Activated naive CD8-positive, alpha-beta T cell treated with anti-CD3 and anti-CD28 coated beads, Interleukin-2, amount 50 U/mL, for 24 hours (primary cell): ENCODE measurements at places on chromosomes 2 and 18.

- no peak for DNase-seq
These were observed 558.4 kb downstream of the PARD3B start for GRCh38 chr2:205103699-205104098.

GRCh38 chr2:95298486-95299111, 1.5 kb downstream of the KCNIP3 start:
- no peak for DNase-seq

DNA sequence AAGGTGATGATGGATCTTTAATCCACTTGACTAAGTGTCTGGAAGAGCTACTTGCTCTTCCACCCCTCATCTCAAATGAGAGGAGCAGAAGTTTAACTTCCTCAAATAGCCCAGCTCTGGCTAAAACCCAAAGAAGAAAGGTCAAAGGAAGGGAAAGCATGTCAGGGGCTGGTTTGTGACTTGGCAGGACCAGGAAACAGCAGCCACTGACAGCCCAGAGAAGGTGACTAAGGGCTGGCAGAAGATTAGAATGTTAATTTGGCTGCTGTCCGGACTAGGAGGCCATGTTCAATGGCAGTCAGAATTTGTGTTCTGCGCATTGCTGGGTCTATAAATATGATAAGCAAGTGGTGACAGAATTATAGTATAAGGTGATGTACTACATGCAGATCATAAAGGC, 386.2 kb downstream of the SETBP1 start:
- DNase-seq: no peak

- DNase-seq: no peak
These were observed 21.9 kb upstream of the RMP24 start for GRCh38 chr18:35950628-35950982.

GRCh38 chr18:58046794-58047555, 2.9 kb downstream of the NEDD4L start:
- DNase-seq: no peak

- DNase-seq: no peak
These were observed 6.6 kb downstream of the BCL2L11 start for GRCh38 chr2:111127351-111127750.

GRCh38 chr2:160015746-160016145, 46.7 kb downstream of the PLA2R1 start:
- no peak for DNase-seq

- DNase-seq: no peak
These were observed 36.8 kb upstream of the APCDD1 start for GRCh38 chr18:10417664-10418063.

GRCh38 chr2:174335254-174335987, 667 bp downstream of the SP9 start:
- no peak for DNase-seq

GRCh38 chr2:3542107-3542506, 16.0 kb downstream of the RNASEH1 start:
- DNase-seq: no peak

GRCh38 chr2:75986617-75987016, 275.9 kb upstream of the GCFC2 start:
- DNase-seq: no peak

DNA sequence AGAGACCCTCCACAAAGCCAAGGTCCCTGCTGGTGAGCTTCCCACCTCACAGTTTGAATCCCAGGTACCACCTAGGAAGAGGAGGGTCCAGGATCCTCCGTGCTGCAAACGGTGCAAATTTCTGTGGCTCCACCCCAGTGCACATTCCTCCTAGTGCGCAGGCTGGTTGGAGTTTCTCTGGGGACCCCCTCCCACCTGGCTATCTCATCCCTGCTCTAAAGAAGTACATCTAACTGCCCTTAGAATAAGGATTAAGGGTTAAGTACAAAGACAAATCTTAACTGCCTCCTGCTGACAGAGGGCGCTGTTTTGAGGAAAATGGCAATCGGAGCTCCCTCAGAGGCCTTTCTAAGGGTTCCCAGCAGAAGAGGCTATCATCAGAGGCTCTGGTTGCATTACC, 109.6 kb upstream of the FSIP2 start:
- DNase-seq: no peak

DNA sequence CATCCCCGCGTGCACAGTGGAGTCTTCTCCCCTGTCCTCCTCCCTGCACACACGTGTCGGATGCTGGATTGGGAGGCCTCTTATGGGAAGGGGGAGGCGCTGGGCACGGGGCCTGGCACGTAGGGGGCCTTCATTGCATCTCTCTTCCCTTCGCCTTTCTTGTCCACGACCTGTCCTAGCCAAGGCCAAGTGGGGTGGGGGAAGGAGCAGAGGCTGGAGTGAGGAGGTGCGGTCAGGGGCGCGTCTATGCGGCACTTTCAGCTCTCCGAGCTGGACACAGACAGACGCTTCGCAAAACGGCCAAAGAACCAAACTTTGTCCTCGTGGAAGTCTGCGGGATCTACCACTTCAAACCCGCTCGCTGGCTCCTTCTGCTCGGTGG, 13.4 kb downstream of the ALPG start:
- no peak for DNase-seq

- DNase-seq: no peak
These were observed 74.5 kb upstream of the FZD7 start for GRCh38 chr2:201959198-201959597.

DNA sequence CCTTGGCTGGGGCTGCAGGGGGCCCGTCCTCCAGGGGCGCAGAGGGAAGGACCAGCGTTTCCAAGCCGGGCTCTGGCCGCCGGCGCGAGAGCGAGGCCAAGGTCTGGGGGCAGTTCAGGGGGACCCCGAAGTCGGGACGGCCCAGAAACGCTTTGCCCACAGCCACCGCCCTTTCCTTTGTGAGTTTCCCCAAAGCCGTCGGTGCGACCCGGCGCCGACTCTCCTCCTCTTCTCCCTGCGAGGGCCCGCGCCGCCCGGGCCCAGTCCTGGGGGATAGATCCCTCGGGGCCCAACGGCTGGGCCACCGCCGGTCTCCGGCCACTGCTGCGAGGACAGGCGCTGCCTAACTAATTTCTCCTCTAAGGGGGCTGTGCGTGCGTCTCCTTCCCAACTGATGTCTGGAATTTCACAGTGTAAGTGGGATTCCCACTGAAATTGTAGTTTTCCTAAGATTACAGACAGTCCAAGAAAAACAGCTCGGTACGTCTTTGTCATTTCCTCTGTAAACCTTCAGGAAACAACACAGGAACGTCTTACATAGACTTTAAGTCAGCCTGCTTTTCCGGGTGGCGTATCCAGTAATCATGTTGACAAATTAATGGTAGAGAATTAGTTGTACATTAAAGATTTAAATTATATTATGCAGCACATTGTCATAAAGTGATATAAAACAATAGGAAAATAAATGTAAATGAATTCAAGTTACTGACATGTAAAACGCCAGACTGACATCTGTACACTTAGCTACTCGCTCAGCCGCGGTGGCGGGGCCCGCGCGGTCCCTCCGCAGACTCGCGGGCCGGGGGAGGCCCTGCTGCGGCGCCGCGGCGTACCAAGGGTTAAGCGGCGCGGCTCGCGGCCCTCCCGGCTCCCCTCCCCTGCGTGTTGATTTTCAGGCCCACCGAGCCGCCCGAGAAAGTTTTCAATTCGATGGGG, 139.4 kb upstream of the SIX3 start:
- DNase-seq: no peak

- no peak for DNase-seq
These were observed 40.1 kb downstream of the NDUFAF7 start for GRCh38 chr2:37271376-37272067.
